Thoracic aorta (tissue), 2 donors: ENCODE measurements at places on chromosomes 7 and 10.
A peak's percentile ranks its signal among the peaks of the same experiment; 100 is the strongest.

GRCh38 chr10:104515678-104516199, 125.4 kb upstream of the SORCS3 start:
- DNase-seq, result no peak

DNA sequence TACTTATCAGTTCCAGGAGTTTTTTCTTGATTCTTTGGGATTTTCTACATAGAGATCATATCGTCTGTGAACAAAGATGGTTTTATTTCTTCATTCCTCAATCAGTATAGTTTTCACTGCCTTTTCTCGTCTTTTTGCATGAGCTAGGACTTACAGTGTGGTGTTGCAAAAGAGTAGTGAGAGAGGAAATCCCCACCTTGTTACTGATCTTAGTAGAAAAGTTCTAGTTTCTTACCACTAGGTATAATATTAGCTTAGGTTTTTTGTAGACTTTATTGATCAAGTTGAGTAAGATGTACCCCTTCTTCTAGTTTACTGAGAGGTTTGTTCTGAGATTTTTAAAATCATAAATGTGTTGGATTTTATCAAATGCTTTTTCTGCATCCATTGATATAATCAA, 123.3 kb downstream of the TMEM26 start:
- no peak for DNase-seq

- no peak for DNase-seq
Observed at GRCh38 chr7:1434891-1435670, 24.2 kb downstream of the MICALL2 start.

DNA sequence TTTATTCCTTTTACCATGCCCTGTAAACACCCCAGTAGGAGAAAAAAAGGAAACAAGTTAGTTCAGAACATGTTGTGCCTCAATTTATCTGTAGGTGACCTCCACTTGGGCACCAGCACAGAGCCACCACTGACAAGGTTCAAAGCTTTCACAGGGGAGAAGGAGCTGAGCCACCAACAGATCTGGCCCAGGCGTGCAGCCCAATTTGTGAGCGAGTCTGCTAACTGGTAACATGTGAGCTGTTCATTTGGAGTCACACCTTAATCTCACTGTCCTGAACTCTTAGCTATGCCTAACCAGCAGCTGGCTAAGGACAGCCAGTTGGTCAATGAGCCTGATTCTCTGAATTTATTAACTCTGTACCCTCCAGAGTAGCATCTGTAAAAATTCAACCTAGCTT, 78.4 kb upstream of the CAMK2B start:
- DNase-seq, result no peak

GRCh38 chr10:51638737-51639136, 60.7 kb downstream of the CSTF2T start:
- DNase-seq, result no peak

GRCh38 chr7:77866370-77866769, 67.8 kb downstream of the PHTF2 start:
- no peak for DNase-seq

- no peak for DNase-seq
Observed at GRCh38 chr10:91162050-91162494, 58.4 kb upstream of the PCGF5 start.

GRCh38 chr10:104103956-104104355, 18.0 kb upstream of the SFR1 start:
- DNase-seq, result no peak

GRCh38 chr10:46546591-46547540, 9.6 kb downstream of the GPRIN2 start:
- peak; percentile 1 for DNase-seq

DNA sequence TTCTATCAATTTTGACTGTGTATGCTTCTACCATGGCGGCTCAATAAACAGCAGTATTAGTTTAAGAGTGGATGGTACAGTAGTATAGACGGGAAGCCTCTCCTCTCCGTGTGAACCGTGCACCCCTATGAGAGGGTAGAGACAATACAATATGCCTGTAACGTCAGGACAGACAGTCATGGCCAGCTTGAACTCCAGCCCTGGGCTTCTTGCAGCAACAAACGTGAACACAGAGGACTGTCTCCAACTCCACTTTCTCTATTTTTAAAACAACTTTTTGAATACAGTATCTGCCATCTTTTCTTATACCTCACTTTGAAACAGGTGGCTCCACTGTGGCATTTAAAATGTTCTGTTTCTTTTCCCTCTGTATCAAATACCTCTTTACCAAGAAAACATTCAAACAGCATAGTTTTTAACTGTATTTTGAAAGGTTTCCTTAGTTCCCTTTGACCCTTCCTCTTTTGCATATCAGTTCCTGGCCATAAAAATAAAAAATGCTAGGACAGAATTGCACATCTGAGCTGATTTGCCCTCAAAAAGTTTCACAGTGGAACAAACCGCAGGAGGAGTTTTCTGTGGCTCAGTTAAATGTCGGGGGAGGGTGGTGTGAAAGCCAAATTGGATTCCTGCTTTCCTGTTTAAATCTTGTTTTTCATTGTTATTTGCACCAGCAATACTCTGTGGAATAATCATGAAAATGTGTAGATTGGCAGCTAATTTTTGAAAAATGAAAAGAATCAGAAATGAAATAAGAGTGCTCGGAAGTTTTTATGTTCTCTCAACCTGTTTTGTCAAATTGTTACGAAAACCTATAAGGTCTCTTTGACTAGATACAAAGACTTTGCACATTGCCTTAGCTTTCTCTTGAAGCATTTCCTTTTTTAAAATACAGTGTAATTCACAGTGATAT, 8.0 kb downstream of the IKZF1 start:
- DNase-seq, result no peak

GRCh38 chr10:126872768-126873167, 32.5 kb upstream of the DOCK1 start:
- no peak for DNase-seq

DNA sequence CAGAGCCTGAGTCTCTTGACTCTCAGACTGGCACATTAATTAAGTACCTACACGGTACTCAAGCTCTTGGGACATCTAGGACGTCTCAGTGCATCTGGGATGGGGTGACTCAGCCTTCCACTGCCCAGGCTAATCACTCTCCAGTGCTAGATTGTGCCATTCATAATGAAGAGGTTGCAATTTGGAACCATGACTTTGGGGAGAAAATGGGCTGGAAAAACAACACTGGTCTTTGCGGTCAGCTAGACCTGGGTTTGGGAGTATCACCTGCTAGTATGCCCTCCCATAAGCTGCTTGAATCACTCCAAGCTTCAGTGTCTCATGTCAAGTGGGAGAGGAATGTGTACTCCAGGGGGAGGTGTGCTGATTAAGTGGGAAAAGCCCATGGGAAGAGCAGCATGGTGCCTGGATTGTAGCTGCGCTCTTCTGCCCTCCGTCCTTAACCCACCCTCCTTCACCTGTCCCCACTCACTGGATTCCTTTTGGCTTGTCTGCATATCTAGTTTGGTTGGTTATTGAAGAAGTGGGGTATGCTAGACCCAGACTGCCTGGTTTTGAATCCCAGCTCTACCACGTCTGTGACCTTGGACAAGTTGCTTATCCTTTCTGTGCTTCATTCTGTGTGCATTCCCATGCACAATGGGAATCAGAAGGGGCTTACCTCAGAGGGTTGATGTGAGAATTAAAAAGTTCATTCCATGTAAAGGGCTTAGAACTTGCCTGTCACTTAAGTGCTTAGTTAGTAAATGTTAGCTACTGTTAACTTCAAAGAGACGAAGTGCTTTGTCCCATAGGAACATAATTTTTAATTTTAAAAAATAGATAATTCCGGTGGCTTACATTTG, 3.8 kb downstream of the NFE2L3 start:
- DNase-seq, result no peak

GRCh38 chr7:98399890-98400541, 874 bp downstream of the BAIAP2L1 start:
- no peak for DNase-seq

DNA sequence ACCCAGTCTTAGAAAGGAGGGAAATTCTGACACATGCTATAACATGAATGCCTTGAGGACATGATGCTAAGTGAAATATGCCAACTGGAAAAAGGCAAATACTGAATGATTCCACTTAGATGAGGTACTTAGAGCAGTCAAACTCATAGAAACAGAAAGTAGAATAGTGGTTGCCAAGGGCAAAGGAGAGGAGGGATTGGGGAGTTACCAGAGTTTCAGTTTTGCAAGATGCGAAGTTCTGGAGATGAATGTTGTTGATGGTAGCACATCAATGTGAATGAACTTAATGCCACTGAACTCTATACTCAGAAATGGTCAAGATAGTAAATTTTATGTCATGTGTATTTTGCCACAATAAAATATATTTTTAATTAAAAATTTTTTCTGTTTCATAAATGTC, 38.9 kb downstream of the DRGX start:
- no peak for DNase-seq

DNA sequence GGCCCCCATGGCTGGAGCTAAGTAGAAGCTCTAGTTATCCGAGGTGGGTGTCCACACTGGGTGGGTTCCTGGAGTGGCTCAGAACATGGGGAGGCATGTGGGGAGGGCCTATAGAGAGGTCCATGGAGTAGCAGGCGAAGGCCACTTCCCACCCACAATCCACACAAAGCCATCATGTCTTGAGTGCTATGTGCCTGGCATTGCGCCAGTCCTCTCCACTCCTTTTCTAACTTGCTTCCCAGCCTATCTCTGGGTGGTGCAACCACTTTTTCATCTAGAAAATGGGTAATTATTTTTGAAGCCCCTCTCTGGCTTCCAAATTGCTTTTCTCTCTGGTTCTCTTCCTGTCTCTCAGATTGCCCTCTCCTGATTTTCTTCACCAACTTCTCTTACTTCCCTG, 263.6 kb downstream of the PHTF2 start:
- no peak for DNase-seq

GRCh38 chr7:359226-359765, 69.3 kb downstream of the FOXL3 start:
- DNase-seq, result no peak

GRCh38 chr10:22550732-22551131, 163.6 kb downstream of the PIP4K2A start:
- DNase-seq, result no peak

- DNase-seq, result no peak
Observed at GRCh38 chr10:36266923-36267322, 624.8 kb upstream of the FZD8 start.
